ENCODE measurements at places on chromosomes 3 and 15.
A peak's percentile ranks its signal among the peaks of the same experiment; 100 is the strongest.

DNA sequence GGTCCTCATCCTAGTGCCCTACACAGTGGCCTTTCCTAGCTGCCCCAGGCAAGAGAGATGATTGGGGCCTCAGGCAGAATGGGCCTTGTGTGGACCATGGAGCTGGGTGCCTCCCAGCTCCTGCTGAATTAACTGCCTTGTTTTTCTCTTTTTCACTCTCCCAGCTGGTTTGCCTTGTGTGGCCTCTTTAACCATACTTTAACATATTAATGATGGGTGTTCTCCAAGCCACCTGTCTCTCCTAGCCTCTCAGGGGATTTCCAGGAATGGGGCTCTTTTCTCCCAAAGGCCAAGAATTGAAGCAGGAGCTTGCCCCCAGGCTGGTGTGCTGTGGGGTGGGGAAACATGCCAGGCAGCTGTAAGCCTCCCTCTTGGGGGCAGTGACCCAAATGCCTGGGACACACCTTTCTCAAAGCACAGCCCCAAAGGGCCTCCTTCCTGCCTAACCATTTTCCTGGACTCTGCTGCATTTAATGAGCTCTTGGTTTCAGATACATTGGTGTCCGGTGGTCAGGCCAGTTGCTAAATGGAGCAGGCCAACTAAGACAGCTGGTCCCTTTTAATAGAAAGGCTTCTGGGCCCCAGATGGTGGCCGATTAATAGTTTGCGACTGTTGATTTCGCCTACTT is 5.6 kb downstream of the ALPK3 start:
- peaks cover 4% of the 10 kb centered on the region for H3K4me1 ChIP-seq
- no peak overlapping the region for H3K27ac ChIP-seq
- no peak for DNase-seq
- H3K27me3 ChIP-seq: peaks cover 4% of the 10 kb centered on the region

DNA sequence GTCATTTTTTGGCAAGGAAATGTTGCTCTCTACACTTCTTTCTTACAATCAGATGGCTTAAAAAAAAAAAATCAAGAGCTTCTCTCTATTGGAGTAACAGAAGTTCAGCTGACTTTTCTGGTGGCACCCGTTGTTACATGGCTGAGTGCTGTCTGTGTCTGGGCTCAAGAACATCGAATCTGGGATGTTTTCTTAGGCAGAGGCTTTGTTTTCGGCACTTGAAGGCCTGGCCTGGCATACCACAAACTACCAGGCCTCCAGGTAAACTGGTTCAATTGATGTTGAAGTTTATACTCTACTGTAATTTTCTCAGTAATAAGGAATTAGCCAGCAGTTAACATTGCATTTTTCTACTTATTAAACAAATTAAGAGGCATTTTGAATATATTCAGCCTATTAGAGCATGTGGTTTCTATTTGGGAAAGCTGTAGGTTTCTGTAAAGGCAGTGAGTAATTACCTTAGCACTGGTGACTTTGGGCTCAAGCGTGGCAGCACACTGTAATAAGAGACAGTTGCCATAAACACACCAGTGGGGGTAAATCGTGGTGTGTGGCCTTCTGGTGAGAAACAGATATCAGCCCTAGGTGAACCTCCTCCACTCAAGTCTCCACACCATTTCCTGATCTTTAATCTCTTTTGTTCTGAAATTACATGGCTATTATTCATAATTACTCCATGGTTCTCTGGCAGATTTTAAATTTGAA is 544.7 kb downstream of the MECOM start:
- no peaks in the 10 kb centered on the region for H3K36me3 ChIP-seq
- H3K4me3 ChIP-seq: no peak overlapping the region
- no peak for DNase-seq

DNA sequence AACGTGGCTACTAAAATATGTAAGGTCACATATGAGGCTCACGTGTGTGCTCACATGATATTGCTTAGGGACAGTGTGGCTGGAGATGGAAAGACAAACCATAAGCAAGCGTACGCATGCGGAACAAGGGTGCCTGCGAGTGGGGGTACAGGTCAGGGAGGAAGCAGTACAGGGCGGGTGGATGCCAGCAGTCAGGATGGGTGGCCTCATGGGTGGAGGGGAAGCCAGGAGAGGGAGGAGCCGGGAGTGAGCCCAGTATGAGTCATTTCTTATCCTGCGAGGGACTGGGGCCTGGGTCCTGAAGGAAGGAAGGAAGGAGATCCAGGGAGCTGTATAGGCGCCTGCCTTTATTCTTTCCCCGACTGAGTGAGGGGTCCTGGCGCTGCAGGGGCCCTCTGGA is 42.0 kb upstream of the CGNL1 start:
- H3K27ac ChIP-seq: no peak overlapping the region
- no peak for DNase-seq
- peaks cover 11% of the 10 kb centered on the region for H3K27me3 ChIP-seq
- no peaks in the 10 kb centered on the region for H3K36me3 ChIP-seq
- no peak overlapping the region for H3K4me3 ChIP-seq
- peaks cover 27% of the 10 kb centered on the region for H3K4me1 ChIP-seq

GRCh38 chr15:78174401-78174800 is 25.2 kb downstream of the IDH3A start:
- H3K4me3 ChIP-seq: no peak overlapping the region
- H3K36me3 ChIP-seq: peaks cover 9% of the 10 kb centered on the region
- no peak overlapping the region for H3K27ac ChIP-seq
- H3K27me3 ChIP-seq: peaks cover 8% of the 10 kb centered on the region

- H3K4me3 ChIP-seq: no peak overlapping the region
- H3K4me1 ChIP-seq: no peaks in the 10 kb centered on the region
- peaks cover 15% of the 10 kb centered on the region for H3K36me3 ChIP-seq
- DNase-seq: no peak
- H3K27ac ChIP-seq: no peak overlapping the region
- no peaks in the 10 kb centered on the region for H3K27me3 ChIP-seq
Observed at GRCh38 chr15:74035121-74036017, 40.9 kb downstream of the PML start.

DNA sequence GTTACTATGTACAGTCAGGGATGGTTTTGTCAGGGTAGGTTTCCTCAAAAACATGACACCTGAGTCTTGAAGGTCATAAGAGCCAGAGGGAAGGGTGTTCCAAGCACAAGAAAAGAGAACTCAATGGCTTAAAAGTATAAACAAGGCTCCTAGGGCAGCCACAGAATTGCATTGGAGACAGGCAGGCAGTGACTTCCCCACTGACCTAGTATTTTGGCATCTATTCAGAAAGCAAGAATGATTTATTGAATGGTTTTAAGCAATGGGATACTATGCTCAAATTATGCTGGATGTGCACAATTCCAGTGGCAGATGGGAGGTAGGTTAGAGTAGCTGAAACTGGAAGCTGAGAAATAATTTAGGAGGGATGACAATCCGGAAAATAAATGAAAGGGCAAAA is 54.0 kb downstream of the TSC22D2 start:
- no peaks in the 10 kb centered on the region for H3K4me1 ChIP-seq
- peaks cover 4% of the 10 kb centered on the region for H3K36me3 ChIP-seq
- no peak overlapping the region for H3K27ac ChIP-seq
- H3K27me3 ChIP-seq: no peaks in the 10 kb centered on the region

- H3K4me3 ChIP-seq: no peak overlapping the region
- no peak for DNase-seq
- peaks cover 59% of the 10 kb centered on the region for H3K4me1 ChIP-seq
Observed at GRCh38 chr15:90576711-90577389, 47.1 kb downstream of the CRTC3 start.

DNA sequence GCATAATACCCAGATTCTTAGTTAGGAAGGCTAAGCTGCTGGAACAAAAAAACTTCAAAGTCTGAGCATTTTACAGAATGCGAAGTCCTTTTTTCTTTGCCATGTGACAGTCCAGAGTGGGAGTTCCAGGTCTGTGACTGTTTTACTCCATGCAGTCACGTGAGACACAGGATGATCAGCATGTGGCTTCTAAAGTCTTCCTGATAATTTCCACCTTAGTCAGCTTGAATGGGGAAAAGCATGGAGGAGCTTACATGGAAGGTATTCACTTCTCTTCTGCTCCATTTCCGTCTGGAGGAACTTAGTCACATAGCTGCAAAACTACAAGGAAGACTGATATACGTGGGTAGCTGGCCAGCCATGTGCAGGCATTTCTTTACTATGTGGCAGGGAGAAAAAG is 1.7 kb downstream of the SNTN start:
- no peaks in the 10 kb centered on the region for H3K36me3 ChIP-seq
- no peaks in the 10 kb centered on the region for H3K4me1 ChIP-seq
- DNase-seq: no peak

GRCh38 chr3:4392992-4393391 is 74.1 kb downstream of the SUMF1 start:
- peaks cover 53% of the 10 kb centered on the region for H3K4me1 ChIP-seq
- H3K4me3 ChIP-seq: peak overlapping the region; percentile 47
- peak overlapping the region; percentile 23 for H3K27ac ChIP-seq
- peaks cover 23% of the 10 kb centered on the region for H3K36me3 ChIP-seq
- H3K27me3 ChIP-seq: peaks cover 4% of the 10 kb centered on the region

- no peak overlapping the region for H3K27ac ChIP-seq
- H3K36me3 ChIP-seq: no peaks in the 10 kb centered on the region
- H3K4me3 ChIP-seq: no peak overlapping the region
- no peaks in the 10 kb centered on the region for H3K4me1 ChIP-seq
- no peak for DNase-seq
- H3K27me3 ChIP-seq: peaks cover 2% of the 10 kb centered on the region
Observed at GRCh38 chr3:177887475-177887874, 648.8 kb upstream of the KCNMB2 start.

DNA sequence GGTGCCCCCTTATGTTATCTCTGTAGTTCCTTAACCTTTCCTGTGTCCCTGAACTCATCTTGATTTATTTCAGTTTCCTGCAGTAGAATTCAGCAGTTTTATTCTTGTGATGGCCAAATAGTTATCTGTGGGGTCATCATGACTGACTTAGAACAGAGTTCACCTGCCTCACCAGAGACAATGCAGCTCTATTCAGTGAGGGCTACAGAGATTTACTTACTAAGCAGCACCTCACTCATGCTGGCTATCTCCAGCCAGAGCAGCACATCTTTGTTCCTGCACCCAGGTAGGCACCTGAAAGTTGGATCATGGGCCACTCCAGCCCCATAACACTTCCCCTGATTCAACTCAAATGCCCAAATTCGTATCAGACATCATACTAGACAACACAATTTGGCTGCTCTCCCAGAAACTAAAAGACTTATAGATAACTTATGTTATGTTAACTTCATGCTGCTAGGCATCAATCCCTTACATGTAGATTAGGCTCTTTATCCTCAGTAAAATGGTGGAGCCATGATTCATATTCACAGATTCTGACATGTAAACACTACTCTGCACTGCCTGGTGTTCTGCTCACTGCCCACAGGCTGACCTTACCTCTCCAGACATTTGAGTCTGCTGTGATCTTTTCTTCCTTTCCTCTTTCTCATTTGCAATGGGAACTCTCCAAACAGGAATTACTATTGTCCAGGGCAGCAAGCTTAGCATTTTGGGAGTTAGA is 9.3 kb upstream of the GOLGB1 start:
- peaks cover 8% of the 10 kb centered on the region for H3K27me3 ChIP-seq
- H3K4me3 ChIP-seq: no peak overlapping the region
- DNase-seq: no peak
- no peaks in the 10 kb centered on the region for H3K4me1 ChIP-seq
